Renal pelvis (tissue), 12 donors: ENCODE measurements at places on chromosomes 4 and X. TPM values are rescaled to one million over a fixed set of nuclear protein-coding genes. Genes with fewer than 3 reads are reported as not detected.

Gene NAA15
- polyA plus RNA-seq: 32.5 TPM

Gene TRAM1L1
- polyA plus RNA-seq: 16.7 TPM

Gene ITM2A
- 63.2 TPM for polyA plus RNA-seq

Gene SCRG1
- polyA plus RNA-seq: 0.53 TPM

Gene KLHL4
- polyA plus RNA-seq: 8.2 TPM
